Right hindlimb (tissue), 1 donor: ENCODE measurements at places on chromosomes 2 and 18.

GRCh38 chr2:26144031-26144430, 28.9 kb upstream of the GAREM2 start:
- DNase-seq, result no peak

GRCh38 chr18:50393802-50394201, 19.0 kb downstream of the SKA1 start:
- no peak for DNase-seq

DNA sequence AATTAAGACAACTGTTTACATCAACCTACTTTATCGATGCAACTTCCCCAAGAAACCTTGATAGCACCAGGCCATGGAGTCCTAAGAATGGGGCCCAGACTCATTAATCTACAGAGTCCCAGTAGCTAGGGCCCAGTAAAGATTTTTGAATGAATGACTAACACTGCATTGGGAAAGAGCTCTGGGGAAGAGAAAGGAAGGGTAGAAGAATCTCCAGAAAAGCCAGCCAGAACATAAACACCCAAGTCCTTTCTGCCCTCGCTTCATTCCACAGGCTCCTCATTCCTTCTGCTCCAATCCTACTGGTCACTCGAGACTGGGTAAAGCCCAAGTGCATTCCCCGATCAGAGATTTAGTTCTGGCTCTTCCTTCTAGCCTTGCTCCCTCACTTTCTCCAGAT, 44.3 kb downstream of the CYRIA start:
- DNase-seq, result no peak

DNA sequence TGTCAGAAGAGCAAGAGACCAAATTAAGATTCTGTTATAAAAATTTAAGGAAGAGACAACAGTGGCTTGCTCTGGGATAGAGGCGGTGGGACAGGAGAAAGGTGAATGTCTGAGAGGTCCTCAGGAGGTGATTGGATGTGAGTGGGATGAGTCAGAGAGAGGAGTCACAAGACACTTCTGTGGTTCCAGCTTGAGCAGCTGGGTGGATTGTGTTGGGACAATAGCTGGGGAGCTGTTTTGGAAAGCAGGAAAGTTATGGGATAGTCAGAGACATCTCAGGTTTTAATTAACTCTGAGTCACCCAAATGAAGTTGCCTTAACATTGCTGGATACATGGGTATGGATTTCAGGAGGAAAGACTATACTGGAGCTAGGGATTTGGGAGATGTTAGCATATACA, 218.0 kb upstream of the TRIB2 start:
- DNase-seq, result no peak

DNA sequence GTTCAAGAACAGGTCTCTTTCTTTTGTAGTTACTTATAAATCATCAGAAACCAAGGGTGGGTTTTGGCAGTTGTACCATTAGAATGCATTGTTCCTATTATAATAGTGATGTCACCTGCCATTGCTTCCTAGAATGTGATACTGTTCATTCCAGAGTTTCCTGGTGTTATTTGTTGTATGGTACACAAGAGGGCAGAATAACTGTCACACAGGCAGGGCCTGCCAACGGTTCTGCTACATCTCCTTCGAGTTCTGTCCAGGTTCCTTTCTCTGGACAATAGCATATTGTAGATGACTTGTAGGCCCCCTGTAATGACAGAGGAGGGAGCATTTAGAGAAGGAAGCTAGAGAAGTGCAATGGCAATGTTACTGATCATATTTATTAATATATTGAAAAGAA, 98.3 kb downstream of the KLHL14 start:
- DNase-seq, result no peak

- no peak for DNase-seq
These were observed 59.0 kb downstream of the SDC1 start for GRCh38 chr2:20165677-20166509.

DNA sequence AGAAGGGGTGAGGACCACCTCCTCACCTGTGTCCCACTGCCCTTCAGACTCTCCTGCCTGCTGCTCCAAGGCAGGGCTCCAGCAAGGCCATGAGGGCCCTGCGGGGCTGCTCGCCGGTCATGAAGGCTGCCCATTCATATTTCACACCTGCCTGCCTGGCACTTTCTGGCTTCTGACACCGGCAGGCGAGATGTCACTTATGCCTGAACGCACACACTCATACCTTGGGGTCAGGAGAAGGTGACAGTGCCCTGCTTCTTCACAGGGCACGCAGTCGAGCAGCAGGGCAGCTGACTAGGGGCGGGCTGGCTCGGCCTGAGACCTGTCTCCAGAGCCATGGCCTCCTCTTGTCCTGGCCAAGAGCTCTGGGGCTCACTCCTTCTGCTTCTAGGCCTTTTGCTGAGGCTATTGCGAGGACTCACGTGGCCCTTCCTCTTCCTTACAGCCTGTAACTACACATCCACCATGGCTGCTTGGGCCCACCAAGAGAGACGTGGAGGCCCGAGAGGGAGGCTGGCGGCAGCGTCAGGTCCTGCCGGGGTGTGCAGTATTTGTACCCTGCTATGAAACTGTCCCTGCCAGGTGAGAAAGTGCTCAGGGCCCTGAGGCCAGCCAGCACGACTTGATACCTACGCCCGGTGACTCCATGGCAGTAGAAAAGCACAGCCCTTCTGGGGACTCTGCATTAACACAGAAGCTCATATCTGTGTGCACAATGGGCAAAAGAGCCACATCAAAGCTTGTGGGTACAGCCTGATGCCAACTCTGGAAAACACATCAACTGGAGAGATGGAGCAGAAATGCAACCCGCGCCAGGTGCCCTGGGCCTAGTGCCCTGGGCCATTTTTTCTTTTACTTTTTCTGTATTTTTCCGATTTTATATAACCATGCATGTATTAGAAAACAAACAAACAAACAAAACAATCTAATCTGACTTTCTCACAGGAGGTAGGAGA, 30.6 kb downstream of the HS6ST1 start:
- no peak for DNase-seq

DNA sequence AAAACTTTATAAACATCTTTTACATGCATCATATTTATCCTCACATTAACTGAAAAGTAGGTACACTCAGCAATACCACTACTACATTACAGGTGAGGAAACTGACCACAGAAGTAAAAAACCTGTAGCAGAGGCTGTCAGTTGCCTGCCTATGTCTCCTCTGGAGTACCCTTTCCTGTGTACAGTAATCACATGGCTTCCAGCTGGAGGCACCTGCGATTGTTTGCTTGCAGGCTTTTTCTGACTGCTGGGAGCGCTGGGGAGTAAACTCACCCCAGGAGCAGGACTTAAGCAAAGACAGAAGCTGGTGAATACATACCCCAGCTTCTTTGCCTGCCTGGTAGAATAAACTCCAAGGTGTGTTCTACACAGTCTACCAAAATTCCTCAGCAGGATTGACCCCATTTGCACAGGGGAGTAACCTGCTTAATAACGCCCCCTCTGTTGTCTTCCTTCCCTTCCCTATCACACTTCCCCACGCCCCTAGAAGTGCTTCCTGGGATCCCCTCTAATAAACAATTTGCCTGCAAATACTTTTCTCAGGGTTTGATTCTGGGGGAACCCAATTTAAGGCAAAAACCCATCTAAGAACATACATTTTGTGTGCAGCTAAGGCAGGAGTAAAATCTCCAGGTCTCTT, 138.9 kb downstream of the PTH2R start:
- no peak for DNase-seq

- DNase-seq, result no peak
These were observed 249.9 kb downstream of the PIEZO2 start for GRCh38 chr18:10899481-10899880.

DNA sequence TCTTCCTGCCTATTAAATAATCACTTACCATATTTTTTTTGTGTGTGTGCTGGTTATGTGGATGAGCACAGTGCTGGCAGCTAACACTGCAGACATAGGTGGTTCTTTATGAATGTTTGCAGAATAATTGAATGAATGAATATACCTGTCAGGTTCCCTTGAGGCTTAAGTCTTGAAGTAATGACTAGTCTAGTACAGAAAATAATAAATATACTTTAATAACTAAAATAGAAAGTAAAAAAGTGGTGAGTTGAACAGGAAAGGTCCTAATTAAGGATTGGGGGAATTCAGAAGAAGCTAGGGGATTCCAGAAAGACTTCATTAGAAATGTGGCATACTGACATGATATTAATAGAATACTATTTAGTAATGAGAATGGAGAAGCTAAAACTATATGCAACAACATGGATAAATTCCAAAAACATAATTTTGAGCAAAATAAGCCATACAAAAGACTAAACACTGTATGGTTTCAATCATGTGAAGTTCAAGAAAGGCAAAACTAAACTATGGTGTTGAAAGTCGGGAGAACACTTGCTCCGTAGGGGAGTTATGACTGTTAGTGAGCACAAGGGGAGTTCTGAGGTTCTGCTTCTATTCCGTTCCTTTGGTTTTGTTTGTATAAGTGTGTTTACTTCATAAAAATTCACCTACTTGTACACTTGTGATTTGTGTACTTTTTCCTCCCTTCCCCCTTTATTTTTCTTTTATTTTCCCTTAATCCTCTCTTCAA, 464.6 kb downstream of the MTX2 start:
- no peak for DNase-seq

DNA sequence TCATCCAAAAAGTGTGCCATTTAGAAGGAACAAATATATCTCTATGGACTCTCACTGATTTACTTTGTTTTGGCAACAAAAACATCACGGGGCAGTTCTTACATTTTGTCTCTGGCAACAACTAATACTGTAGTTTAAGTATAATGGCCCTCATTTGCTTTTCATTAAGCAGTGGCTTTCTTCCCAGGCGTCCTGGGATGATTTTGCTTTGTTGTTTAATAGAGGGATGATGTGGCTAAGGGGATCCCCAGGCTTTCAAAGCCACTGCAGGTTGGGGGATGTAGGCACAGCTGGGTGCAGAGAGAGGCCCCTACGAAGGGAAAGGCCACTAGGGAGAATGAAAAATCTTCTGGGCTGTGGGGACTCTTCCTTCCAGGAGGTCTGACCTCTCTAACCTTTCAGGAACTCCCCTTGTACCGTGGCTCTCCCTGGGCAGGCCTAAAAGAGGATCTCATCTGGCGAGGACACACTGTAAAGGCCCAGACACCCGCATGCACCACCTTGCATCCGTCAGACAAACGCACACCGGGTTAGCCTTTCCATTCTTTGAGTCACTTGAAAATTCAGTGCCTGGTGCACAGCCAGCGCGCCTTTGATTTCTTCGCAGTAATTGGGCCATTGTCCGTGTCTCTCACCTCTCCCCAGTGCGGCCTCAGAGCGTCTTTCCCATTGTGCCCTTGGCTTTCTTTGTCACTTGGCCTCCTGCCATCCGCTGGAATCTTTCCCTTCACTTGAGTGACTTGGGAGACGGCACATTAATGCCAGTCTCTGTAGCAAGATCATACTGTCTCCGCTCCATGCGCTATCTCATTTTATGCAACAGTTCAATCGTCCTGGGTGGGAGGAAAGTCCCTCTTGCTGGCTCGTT, 40.3 kb upstream of the AFF3 start:
- DNase-seq, result no peak

GRCh38 chr2:179098080-179098689, 48.2 kb upstream of the CCDC141 start:
- DNase-seq, result no peak
